ENCODE measurements at places on chromosomes 12 and 14.

DNA sequence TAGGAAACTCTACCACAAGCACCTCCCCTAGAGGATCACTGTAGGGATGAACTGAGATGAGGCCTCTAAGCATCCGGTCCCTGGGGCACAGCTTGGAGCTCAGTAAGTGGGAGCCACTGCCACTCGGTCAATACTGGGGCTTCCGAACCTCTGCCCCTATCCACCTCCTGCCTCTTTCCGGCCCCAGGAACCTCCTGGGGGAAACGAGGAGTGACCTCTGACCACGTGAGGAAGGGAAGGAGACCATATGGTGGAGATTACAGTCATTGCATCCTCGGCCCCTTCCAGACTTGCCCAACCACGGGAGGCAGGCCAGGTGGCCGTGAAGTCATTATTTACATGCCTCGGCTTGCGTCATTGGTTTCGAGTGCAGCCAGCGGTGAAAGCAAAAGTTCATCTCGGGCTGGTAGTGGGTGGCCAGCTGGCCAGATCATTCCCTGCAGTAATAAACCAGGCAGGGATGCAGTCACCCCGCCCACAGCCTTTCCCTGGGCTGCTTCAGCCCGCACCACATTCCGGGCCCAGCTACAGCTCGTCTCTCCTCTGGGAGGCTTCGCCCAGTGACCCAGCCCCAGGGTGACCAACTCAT is 65.4 kb downstream of the C14orf132 start:
- DNase-seq = no peak

- no peak for DNase-seq
Observed at GRCh38 chr12:48000878-48001504, 3.3 kb downstream of the COL2A1 start.

GRCh38 chr12:53755893-53756292 is 4.1 kb upstream of the CISTR start:
- no peak for DNase-seq

DNA sequence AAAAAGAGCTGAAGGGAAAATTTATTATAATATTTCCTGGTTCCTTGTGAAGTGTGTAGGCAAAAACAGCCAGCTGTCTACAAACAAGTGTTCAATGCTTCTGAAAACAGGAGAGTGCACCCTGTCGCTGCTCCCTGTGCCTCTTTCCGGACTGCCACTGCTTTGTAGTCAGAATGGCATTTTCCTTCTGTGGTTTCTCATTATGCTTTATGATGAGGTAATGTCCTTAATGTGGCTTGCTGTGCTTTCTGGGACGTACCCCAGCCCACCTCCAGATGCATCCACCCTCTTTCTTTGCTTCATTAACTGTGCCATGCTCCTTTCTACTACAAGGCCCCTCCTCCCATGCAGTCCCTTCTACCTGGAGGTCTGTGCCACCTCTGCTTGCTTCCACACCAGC is 148.1 kb downstream of the SYT1 start:
- no peak for DNase-seq

- DNase-seq = peak; percentile 13
Observed at GRCh38 chr12:33628087-33628486, 188.5 kb upstream of the SYT10 start.

GRCh38 chr12:82835217-82835616 is 148.5 kb downstream of the TMTC2 start:
- DNase-seq = no peak

DNA sequence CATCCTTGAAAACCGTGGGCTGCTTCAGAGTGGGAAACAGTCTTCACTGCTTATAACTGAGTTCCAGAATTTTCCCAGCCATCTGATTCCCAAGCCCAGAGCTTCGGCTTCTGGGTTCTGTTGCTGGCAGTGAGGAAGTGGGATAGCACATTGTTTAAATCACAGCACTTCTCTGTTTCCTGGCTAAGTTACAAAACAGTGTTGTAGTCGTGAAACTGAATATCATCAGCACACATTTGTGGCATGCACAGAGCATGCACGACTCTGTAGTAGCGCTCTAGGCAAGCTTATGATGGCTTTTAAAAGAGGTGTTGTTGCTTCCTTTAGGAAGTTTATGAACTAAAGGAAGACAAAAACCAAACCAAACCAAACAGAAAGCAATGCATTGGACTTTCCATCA is 1005.5 kb downstream of the NRXN3 start:
- DNase-seq = no peak

DNA sequence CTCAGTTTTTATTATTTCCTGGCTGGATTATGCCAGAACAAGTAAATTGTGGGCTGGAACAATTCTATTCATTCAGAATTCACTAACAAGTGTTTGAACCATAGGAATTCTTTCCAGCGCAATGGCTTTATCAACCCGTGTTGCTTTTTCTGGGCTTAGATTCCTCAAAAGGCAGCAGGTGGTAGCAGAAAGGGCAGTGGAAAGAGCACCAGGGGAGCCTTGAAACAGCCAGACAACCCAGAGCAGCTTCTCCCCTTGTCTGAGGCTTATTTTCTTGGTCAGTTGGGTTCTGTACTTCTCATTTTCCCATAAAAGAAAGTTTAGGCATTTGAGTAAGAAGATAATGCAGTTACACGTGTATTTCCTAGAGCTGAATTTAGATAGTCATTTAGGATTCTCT is 130.7 kb downstream of the OTOGL start:
- DNase-seq = no peak

DNA sequence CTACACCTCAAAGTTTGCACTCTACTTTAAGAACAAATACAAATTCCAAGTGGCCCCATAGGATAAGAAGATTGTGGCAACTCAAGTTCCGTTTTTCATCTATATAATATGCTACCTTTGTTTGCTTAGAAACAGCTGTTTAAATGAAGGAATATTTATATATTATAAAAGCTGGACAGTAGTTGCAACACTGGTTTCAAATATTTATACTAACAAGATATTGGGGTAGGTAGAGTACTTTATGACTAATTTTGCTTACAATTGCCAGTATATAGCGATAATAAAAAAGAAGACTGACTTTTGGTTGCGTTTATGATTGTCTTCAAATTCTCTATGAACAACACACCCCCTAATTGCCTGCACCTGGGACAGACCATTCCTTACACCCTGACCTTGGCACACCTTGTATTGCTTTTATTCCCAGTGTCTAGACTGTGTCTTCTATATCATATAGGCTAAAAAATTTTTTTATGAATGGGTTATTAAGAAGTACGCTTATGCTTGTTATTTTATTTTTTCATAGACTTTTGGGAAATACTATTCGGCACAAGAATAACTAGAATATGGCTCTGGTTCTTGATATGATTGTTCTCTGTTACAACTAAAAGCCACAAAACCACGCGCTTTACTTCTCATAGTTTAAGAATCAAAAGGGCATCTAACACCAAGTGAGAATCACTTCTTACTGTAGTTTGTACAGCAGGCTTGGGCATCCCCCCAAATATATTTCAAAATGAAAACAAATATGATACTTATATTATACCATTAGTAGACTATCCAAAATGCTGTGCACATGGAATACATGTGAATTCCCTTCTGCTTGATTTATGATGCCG is 455.4 kb upstream of the DCN start:
- DNase-seq = no peak

DNA sequence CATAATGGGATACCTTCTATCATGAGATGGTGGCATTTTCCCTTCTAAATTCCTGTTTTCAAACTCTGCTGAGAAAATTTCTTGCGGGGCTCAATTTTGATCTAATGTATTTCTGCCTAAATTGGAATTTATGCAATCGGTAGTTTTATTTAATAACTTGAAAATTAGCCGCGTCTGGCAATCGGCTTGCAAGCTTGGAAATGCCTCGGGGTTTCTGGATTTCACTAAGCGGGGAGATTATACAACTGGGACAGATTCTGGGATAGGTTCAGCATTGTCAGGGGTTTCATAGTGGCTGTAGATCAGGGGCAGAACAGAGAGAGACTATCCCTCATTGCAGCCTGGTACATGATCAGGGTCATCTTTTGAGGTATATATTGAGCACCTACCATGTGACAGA is 8.6 kb downstream of the CCDC60 start:
- no peak for DNase-seq

GRCh38 chr14:71586131-71586897 is 345.9 kb upstream of the RGS6 start:
- no peak for DNase-seq

- no peak for DNase-seq
Observed at GRCh38 chr14:74255281-74255680, 16.0 kb downstream of the VSX2 start.

DNA sequence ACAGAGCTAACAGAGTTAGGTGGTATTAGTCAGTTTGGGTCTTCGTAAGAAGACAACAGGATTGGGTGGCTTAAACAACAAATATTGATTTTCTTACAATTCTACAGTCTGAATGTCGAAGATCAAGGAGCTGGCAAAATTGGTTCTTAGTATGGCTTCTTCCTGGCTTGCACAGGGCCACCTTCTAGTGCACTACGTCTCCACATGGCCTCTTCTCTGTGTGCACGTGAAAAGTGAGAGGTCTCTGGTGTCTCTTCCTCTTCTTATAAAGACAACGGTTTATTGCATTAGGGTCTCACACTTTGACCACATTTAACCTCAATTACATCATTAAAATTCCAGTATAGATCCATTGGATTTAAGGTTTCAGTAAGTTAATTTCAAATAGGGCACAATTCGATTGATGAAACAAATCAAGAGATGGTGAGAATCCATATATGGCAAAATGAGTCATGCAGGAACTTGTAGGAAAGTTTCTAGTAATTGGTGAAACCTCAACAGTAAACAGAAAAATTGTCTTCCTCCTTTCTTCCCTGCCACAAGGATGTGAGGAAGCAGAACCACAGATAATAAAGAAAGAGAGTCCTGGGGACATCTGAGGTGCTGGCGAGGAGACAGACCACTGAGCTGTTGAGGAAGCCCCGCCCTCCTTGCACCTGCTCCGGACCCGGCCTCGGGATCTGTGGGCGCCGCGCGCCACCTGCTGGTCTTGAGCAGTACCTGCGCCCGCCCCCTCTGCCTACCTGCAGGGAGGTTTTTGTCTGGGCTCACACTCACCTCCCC is 846.7 kb downstream of the TMEM121 start:
- DNase-seq = peak; percentile 78

GRCh38 chr14:103070971-103071542 is 13.0 kb upstream of the LBHD2 start:
- DNase-seq = no peak

DNA sequence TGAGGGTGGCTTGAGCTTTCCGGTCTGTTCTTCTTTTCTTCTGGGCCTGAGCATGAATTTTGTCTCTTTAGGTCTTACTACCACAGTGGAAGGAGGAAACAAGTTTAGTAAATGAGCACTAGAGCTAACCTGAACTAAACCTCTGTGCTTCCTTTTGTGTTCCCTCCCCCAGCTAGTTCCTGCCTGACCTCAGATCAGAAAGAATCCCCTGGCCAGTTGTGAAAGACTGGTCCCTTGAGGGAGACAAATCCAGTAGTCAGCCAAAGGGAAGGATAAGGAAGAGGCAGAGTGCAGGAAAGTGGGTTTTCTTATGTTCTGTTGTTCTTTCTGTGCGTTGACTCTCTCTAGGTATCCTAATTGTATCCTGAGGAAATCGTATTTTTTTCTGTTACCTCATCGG is 17.5 kb downstream of the ZNF664 start:
- DNase-seq = no peak

GRCh38 chr12:49920241-49920914 is 16.7 kb upstream of the FAIM2 start:
- DNase-seq = no peak

DNA sequence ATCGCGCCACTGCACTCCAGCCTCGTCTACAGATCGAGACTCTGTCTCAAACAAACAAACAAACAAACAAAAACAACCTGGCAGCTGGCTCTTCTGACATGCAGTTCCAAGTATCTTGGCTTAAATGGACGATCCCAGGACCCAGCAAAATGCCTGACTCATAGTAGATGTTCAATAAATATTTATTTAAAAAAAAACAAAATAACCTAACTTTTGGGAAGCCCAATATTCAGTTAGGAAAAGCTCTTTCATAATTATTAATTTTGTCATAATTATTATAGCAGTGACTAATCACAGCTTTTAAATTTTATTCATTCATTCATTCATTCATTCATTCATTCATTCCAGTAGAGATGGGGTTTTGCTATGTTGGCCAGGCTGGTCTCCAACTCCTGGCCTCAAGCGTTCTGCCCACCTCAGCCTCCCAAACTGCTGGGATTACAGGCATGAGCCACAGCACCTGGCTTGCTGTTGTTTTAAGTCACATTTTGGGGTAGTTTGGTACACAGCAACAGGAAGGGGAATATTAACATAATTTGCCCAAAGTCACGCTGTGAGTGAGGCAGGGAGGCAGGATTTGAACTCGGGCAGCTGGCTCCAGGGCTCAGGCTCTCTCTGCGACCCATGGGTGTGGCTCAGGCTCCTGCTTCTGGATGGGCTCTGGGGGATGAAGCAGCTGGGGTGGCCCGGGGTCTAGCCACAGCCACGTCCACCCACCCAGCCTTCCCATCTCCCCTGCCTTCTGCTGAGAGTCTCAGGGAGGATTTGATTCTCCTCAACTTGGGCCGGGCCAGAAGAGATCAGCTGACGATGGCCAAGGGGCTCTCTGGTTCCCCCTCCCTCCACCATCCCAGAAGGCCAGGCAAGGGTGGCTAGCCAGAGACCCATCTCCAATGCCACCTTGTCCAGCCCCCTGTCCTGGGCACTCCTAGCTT is 2.4 kb downstream of the SDS start:
- no peak for DNase-seq

DNA sequence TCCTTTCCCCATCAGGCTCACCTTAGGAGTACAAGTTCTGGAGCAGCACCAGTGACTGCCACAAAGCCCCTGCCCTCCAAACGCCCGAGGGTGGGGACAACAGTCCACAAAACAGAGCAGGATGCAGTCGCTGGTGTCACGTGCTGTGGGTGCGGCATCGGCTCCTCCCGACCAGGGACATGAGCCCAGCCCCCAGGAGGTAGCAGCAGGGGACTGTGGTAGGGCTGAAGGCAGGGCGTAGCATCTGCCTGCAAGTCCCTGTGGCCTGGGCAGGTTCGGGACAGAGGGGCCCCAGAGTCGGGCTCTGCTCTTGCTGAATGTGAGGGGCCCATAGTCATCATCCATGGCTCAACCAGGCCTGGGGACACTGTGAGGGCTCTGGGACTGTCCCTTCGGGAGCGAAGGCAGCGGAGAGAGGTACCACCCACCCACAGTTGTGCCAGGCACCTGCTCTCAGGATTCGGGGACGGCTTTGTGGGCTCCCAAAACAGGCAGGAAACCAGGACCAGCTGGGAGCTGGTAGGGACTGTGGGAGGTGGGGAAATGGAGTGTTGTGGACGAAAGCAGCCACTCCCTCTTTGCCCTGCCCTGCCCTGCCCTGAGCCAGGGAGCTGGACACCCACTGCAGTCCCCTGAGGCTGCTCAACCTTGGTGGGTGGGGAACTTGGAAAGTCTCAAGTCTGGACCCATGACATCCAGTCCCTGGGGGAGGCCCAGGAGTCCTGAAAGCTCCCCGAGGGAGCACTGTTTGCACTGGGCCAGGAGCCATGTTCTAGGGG is 30.7 kb downstream of the FBRSL1 start:
- DNase-seq = no peak

GRCh38 chr12:52836042-52836466 is 1.9 kb upstream of the KRT79 start:
- DNase-seq = peak; percentile 59

DNA sequence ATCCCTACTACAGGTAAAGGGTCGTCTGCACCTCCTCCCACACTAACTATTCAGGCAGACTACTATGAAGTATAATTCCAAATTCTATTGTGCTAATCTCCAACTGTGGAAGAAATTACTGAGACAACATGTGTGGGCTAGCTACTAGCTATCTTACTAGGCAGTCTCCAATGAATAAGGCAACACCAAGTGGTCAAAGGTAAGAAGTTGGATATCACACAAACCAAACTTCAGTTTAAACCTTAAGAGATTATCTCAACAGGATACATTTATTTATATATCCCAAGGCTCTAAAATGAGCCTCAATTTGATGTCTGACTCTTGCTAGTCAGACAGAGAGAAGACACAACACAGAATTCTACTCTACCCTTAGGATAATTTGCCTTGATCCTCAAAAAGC is 14.1 kb downstream of the MED13L start:
- no peak for DNase-seq
